ENCODE measurements at places on chromosomes 2 and 18.

DNA sequence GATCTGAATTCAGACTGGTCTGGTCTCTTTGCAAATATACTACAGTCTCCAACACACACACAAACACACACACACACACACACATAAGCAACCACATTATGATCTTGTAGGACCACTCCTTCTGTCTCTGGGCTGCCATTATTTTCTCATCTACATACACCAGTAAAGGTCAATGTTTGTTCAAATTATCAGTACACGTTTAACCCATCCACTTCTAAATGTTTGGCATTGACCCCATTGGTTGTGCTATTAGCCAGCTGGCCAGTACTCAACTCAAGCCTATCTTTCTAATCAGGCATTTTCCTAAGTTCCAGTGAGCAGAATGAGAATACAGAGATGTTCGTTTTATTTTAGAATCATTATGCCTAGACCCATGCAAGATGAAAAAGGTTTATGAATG, 186.4 kb downstream of the CNTNAP5 start:
- DNase-seq: no peak

DNA sequence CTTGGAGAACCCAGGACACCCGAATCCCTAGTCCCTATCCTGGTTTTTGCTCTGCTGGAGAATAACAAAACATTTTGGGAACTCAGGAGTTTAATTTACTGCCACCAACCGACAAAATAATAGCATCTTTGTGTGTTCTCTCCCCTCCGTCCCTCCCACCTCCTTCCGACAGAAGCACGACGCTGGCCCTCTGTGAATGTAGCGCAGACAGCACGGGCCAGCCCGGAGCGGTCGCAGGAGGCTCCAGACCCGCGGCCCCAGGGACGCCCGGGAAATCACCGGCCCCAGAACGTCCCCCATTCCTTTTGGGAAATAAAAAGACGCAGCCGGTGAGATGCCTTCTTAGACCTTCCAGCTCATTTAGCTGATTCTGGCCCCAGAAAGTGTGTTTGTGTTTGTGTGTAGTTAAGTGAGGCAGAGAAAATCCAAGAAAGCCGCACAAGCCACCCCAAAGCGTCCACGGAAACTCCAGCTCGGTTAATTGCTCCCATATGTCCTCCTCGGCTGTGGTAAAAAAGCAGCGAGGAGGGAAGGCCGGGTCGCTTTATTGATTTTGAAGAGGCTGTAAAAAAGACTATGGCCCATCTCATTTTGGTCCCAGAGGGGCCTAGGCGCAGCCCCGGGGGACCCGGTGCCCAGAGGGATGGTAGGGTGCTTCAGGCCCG, 577 bp upstream of the TANC1 start:
- DNase-seq: peak; percentile 68

DNA sequence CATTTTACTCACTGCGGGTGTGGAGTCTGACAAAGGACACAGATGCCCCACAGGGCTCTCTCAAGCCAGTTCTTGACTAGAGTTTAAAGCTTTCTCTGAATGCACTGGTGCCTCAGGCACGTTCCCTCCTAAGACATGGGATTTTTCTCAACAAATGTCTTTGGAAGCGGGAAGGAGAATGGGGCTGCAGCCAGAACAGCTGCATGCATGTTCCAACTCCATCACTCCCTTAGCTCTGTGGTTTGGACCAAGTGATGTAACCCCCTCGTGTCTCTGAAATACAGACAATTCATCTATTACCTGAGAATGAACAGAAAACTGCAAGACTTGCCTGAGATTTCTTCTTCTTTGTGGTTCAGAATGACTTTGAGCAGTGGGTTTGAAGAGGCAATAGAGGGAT, 141.7 kb upstream of the SERPINE2 start:
- DNase-seq: no peak

DNA sequence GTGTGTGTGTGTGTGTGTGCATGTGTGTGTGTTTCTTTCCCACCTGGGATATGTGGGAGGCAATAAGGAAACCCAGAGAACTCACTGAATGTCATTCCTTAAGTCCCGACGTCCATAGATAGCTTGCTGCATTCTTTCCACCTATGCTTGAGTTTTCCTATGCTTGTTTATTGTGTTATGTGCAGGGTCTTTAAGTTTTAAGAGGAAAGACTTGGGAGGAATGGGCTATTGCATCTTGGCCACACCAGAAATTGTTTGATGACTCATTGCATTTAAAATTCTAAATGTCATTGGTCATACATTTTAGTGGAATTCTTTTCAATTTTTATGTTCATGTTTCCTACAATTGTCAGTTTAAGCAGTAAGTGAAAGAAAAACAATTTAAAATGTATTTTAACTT, 33.7 kb downstream of the STARD6 start:
- no peak for DNase-seq

DNA sequence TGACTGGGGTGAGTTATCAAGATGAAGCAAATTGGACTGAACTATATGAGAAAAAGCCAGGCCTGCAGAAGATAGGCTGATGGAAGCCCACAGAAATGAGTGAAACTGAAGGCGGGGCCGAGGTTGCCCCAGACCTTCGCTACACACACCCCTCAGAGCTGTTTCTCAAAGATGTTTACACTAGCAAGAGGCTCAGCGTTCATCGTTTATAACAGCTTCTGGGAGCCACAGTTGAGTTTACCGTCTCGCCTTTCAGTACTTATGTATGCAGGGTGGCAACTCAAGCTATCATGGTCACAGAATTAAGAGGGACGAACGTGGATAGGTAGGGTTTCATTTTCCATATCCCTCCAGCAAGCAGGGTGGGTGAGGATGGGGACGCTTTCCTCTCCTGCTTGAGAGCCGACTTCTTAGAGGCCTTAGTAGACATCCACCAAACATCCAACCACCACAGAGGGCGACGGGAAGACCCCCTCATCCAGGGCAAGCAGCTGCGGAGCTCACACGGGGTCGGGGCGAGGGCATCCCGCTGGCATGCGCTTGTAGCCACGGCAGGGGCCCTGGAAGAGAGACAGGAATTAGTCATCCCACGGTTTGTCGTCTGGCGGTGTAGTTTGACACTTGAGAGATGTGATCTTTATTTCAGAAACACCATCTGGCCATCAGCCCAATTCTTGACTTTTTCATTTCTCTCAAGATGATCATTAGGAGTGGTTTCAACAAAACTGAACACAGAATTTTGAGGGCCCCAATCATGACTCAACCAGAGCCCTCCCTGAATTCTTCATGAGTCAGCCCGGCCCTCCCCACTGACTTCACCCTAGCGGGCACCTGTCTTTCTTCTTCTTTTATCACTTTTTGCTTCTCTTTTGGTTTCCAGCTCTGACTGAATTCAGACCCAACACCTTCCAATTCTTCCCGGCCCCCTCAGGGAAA, 109.1 kb upstream of the CTDP1 start:
- DNase-seq: peak; percentile 29

GRCh38 chr2:163198007-163198406, 359.4 kb upstream of the KCNH7 start:
- no peak for DNase-seq

DNA sequence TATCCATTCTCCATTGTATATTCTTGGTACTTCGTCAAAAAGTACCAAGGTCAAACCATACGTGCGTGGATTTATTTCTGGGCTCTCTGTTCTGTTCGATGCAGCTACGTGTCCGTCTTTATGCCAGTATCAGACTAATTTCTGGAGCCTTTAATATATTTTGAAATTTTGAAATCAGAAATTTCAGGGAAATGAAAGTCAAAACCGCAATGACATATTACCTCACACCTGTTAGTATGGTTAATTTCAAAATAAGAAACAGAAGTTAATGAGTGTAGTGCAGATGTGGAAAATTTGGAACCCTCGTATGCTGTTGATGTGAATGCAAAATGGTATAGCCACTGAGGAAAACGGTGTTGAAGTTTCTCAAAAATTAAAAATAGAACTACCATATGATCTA, 156.1 kb upstream of the TRIB2 start:
- no peak for DNase-seq

DNA sequence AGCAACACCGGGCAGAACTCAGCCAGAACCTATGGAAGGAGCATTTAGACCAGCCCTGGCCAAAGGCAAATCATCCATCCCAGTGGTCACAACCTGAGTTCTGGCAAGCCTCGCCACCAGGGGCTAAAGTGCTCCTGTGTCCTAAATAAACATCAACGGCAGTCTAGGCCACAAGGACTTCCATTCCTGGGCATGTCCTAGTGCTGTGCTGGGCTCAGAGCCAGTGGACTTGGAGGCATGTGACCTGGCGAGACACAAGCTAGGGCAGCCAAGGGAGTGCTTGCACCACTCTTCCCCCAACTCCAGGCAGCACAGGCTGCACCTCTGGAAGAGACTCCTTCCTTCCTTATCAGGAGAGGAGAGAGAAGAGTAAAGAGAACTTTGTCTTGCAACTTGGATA, 69.0 kb downstream of the ST6GAL2 start:
- peak; percentile 67 for DNase-seq

DNA sequence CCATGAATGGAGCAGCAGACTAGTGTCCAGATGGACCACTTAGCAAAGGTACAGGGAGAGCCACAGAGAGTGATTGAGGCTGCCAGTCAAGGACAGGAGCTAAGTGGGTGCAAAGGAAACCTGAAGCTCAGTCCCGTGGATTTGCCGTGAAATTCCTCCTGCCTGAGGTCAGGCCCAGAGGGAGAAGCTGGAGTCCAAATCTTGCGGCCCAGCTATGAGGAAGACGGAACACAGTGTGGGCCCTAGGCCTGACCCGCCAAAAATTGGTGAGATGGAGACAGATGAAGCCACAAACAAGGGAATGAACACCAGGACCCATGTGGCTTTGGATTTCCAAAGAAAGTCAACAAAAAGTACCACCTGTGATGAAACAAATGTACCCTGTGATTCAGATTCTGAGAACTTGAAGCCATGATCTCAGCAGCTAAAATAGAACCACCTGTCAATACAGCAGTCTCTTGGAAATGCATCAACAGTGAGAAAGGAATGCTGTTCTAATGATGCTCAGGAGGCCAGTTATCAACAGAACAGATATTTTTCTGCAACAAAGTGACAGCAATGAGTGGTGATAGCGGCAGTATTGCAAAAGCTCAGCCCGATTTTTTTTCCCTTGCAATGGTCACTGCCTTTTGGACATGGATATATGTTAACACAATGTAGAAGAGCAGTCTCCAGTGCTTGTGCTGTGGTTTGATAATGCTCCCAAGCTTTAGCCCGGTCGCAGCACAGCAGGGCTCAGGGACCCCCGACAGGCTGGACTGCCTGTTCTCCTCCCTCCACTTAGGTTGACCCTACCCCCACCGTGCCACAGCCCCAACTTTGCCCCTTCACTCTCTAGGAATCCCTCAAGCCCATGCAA, 10.7 kb downstream of the COL6A3 start:
- no peak for DNase-seq

- no peak for DNase-seq
These were observed 55.0 kb upstream of the SERPINB2 start for GRCh38 chr18:63832470-63832869.

DNA sequence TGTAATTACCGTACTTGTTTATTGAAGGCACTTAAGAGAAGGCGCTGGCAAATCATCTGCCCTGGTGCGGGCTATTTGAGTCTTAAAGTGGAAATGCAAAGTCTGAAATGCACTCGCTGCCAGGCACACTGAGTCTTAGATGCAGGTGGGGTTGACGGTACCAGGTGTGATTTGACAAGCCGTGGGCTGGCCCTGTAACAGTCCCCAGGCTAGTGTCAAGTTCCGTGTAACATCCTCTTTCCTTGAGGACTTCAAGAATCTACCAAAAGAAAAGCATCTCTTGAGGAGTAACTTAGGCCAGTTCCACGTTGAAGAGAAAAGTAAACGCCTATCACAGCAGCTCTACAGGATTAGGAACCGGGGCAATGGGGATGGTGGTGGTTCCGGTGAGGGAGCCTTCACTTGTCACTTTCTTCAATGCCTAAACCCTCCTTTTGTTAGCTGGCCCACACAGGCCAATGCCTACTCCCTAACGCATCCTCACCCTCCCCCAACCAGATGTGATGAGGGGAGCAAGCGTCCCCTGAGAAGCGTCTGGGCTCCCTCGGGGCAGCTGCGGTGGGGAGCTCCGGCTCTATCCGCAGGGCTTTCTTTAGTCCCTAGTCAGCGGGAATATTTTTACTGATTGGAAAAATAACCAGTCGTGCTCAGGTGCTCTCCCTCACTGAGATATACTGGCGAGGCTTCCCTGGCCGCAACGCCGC, 1.5 kb upstream of the UGP2 start:
- DNase-seq: no peak

DNA sequence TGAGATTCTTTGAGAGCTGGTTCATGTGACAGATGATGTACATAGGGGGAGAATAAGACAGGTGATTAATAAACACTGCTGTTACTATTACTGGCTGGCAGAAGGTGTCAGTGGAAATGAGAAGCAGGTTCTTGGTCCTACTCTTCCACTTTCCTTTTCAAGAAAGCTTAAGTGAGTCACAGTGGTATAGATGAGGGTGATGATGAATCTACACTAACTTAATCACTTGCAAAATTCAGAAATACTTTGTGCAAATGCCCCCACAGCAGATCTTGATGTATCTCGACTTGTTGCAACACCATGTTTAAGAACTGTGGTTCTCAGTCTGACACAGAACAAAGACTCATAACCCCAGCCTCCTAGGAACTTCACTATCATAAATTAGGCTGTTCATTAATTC, 35.9 kb upstream of the MGAT5 start:
- DNase-seq: no peak

GRCh38 chr2:176251928-176252327, 17.3 kb upstream of the MTX2 start:
- no peak for DNase-seq

GRCh38 chr2:210363876-210364275, 48.9 kb upstream of the MYL1 start:
- no peak for DNase-seq

DNA sequence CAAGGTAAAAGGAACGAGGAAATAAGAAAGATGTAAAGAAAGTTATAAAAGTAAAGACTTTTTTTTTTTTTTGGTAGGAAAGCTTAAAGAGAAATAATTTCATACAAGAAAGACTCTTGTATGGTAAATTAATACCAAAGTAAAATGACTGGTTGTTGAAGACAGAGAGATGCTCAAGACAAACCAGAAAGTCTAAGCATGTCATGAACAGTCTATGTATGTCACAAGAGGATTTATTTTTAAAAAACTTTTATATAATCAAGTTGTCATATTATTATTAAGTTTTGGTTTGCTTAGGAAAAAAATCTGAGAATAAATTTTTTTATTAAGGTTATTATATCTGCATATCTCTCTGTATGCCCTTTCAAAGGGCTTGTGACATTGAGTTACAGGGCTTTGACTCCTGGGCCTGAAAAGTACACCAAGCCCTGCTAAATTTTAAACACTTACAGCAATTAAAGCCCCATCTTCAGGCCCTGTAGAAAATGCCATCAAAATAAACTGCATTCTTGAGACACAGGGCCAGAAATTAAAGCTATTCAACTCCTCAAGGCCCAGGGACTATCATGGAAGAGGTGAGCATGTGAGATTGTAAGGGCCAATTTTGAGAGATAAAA, 10.9 kb upstream of the SGPP2 start:
- DNase-seq: no peak

DNA sequence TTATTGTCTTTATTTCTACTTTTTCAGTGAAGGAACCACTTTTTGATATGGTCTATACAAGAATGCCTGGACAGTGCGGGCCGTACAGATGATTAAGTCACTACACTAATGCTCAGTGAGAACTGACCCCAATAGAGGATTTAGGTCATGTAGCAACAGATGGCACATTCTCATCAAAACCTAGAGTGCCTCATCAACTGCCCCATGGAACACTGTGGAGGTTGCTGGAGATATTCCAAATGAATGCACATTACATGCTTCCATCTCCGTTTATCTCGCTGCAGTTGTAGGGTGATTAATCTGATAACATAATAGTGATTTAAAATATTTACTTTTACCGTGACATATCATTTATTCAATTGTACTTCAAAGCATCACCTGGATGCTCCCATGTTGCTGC, 41.8 kb upstream of the COPS8 start:
- DNase-seq: no peak

GRCh38 chr2:209441541-209441940, 17.7 kb downstream of the MAP2 start:
- no peak for DNase-seq
